MCF 10A (cell line): ENCODE measurements at places on chromosomes 3 and 15.

DNA sequence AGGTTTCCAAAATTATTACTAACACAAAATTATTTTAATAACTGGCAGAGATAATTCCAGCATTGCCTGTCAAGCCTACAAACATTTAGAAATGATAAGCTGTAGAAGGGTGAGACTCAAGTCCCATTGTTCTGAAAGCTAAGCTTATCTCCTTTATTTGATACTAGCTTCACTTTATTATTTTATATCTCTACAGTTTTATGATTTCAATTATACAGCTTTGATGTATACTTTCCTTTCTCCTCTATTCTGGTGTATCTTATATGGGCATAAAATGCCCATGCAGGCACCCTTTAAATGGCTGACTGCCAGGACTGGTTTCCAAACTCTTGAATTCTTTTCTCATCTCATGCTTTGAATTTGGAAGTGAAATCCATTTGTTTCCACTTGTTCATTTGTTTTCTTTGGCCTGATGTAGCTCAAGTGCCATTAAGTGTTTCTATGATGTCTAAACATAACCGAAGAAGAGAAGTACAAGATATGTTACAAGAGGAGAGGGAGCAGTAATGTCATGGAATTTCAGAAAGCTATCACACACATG is 372.1 kb upstream of the ARHGEF26 start:
- no peaks in the 10 kb centered on the region for H3K36me3 ChIP-seq
- H3K27ac ChIP-seq, result no peak overlapping the region
- no peak overlapping the region for H3K4me3 ChIP-seq
- no peaks in the 10 kb centered on the region for H3K27me3 ChIP-seq
- peaks cover 11% of the 10 kb centered on the region for H3K4me1 ChIP-seq
- DNase-seq, result peak; percentile 47

DNA sequence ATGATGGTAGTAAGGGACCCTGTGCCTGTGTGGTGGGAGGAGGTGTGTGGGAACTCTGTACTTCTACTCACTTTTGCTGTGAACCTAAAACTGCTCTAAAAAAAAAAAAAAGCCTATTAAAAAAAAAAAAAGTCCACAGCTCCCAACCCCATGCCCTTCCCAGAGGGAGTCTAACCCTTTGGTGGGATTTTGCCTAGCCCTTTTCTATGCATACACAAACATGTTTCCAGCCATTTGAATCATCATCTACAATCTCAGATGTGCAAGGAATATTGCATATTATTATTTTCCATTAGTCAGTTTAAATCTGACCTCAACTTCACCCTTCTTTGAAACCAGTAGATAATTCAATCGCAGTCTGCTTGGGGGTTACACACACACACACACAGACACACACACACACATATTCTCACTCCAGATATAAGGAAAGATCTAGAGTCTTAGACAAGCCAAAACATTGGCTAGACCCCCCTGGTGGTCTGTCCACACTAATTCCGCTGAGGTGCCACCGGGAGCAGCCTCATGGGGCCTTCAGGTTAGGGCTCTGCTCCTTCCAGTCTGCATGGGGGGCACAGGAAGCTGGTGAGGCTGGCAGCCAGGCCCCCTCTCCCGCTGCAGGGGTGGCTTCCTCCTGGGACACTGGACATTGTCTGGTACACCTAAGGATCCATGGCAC is 75.5 kb upstream of the NR2E3 start:
- H3K27ac ChIP-seq, result no peak overlapping the region
- no peak overlapping the region for H3K4me3 ChIP-seq
- H3K27me3 ChIP-seq, result no peaks in the 10 kb centered on the region
- DNase-seq, result no peak
- H3K36me3 ChIP-seq, result peaks cover 5% of the 10 kb centered on the region

- H3K27ac ChIP-seq, result peak overlapping the region; percentile 97
- no peaks in the 10 kb centered on the region for H3K36me3 ChIP-seq
- peak; percentile 89 for DNase-seq
- peak overlapping the region; percentile 12 for H3K4me3 ChIP-seq
- no peaks in the 10 kb centered on the region for H3K27me3 ChIP-seq
Observed at GRCh38 chr3:190369668-190370295, 18.2 kb upstream of the CLDN16 start.

GRCh38 chr3:29307295-29307694 is 26.4 kb downstream of the RBMS3 start:
- H3K4me3 ChIP-seq, result no peak overlapping the region
- H3K27me3 ChIP-seq, result no peaks in the 10 kb centered on the region
- H3K4me1 ChIP-seq, result no peaks in the 10 kb centered on the region
- no peak overlapping the region for H3K27ac ChIP-seq
- peaks cover 11% of the 10 kb centered on the region for H3K36me3 ChIP-seq

- H3K27ac ChIP-seq, result no peak overlapping the region
- H3K36me3 ChIP-seq, result no peaks in the 10 kb centered on the region
- DNase-seq, result no peak
Observed at GRCh38 chr3:55576621-55577388, 89.7 kb upstream of the WNT5A start.

- no peak for DNase-seq
- no peaks in the 10 kb centered on the region for H3K4me1 ChIP-seq
- no peaks in the 10 kb centered on the region for H3K27me3 ChIP-seq
- peaks cover 6% of the 10 kb centered on the region for H3K36me3 ChIP-seq
Observed at GRCh38 chr15:77037388-77038209, 33.3 kb downstream of the TSPAN3 start.

DNA sequence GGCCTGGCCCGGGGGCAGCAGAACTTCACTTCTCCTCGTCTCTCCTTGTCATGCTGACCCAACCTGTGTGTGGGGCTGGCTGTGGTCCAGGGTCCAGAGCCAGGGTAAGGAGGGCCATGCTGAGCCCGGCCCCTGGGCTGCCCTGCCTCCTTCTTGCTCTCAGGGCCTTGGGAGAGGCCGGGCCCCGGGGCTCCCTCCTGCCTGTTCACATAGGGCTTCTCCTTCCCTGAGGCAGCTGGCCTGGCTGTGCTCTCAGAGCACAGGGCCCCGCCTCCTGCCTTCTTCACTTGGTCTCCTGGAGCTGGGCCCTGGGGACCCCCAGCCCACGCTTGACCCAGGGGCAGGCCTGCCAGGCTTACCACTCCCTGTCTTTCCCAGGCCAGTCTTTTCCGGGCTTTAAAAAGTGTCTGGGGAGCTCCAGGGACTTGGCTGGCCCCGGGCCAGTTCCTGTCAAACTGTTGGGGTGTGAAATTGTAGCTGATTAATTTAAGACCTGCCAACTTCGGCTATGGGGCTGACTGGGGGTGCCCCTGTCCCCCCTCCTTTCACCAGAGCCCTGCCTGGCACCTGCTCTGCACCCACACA is 11.8 kb downstream of the PLXNA1 start:
- H3K27ac ChIP-seq, result no peak overlapping the region
- no peak overlapping the region for H3K4me3 ChIP-seq
- peaks cover 21% of the 10 kb centered on the region for H3K36me3 ChIP-seq
- H3K27me3 ChIP-seq, result no peaks in the 10 kb centered on the region

- no peak overlapping the region for H3K4me3 ChIP-seq
- no peaks in the 10 kb centered on the region for H3K36me3 ChIP-seq
- H3K27ac ChIP-seq, result no peak overlapping the region
- no peaks in the 10 kb centered on the region for H3K27me3 ChIP-seq
- H3K4me1 ChIP-seq, result peaks cover 5% of the 10 kb centered on the region
Observed at GRCh38 chr15:78243058-78243457, 8.7 kb upstream of the ACSBG1 start.
